Neural progenitor cell (in vitro differentiated cells): ENCODE measurements at places on chromosomes 4 and X. TPM values are rescaled to one million over a fixed set of nuclear protein-coding genes. Genes with fewer than 3 reads are reported as not detected.

- no peaks in the 10 kb centered on the region for H3K36me3 ChIP-seq
- peaks cover 50% of the 10 kb centered on the region for H3K4me1 ChIP-seq
- H3K27me3 ChIP-seq: no peaks in the 10 kb centered on the region
- H3K27ac ChIP-seq: no peak overlapping the region
- H3K4me3 ChIP-seq: no peak overlapping the region
Measured at GRCh38 chr4:41135801-41136200, 78.5 kb downstream of the APBB2 start.

GRCh38 chr4:136793848-136794247 is 738.4 kb downstream of the PCDH18 start:
- no peaks in the 10 kb centered on the region for H3K36me3 ChIP-seq
- H3K4me1 ChIP-seq: no peaks in the 10 kb centered on the region
- no peak for DNase-seq
- no peaks in the 10 kb centered on the region for H3K27me3 ChIP-seq
- H3K27ac ChIP-seq: no peak overlapping the region
- no peak overlapping the region for H3K4me3 ChIP-seq

DNA sequence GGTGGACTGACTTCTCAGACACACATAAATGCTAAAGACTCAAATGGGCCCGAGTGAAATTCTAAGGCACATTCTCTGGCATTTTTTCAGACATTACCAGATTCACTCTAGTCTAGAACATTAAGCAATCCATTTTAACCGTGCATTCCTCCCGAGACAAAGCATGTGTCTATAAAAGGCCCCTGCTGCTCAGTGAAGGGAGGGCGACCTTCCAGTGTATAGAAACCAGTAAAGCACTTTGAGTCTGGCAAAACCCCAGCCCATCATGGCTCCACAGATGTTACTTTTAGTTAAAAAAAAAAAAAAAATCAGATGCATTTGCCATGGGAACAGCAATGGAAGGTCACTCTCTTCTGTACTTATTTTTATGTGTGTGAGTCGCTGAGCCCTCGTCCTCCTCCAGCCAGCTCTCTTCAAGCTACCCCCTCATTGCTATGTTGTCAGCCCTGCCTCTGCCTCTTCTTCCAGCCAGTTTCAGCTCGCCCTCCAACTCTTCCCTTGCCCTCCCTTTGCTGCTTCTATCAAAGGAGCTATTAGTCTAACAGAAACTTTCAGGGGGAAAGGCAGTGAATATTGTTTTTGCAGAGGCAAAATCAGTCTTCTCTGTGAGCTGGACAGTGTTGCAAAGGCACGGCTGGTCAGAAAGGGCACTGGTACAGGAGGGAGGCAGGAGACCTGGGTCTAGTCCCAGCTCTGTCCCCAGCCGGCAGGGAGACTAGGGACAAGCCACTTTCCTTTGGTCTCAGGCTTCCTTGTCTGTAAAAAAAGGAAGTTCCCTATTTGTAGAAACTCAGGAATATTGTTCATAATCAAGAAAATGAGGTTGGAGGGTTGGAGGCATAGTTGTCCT is 644.2 kb downstream of the ZNF674 start:
- no peak overlapping the region for H3K27ac ChIP-seq
- peaks cover 11% of the 10 kb centered on the region for H3K4me1 ChIP-seq
- H3K4me3 ChIP-seq: no peak overlapping the region
- peak; percentile 43 for DNase-seq

- no peaks in the 10 kb centered on the region for H3K4me1 ChIP-seq
- H3K4me3 ChIP-seq: peak overlapping the region; percentile 92
- no peaks in the 10 kb centered on the region for H3K36me3 ChIP-seq
- peak; percentile 59 for DNase-seq
- H3K27me3 ChIP-seq: peaks cover 64% of the 10 kb centered on the region
Measured at GRCh38 chr4:972651-973424, 531 bp downstream of the DGKQ start.

DNA sequence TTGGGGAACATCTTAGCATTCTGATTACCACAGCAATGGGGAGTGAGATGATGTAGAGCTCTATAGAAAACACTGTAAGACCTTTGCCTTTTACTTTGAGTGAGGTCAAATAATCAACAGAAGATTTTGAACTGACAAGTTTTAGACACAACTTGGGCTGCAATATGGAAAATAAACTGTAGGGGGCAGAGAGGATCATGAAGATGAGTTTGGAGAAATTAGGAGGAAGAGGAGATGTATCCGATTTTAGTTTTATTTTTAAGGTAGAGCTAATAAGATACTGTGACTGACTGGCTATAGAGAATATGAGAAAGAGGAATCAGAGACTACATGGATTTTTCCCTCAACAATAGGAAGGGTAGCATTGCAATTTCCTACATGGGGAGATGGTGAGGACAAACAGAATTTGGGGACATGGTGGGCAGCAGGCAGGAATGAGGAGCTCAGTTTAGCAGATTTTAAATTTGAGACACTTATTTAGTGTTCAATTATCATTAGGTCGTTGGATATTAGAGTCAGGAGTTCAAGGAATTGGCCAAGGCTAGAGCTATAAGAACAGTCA is 563.1 kb downstream of the INPP4B start:
- no peak overlapping the region for H3K27ac ChIP-seq
- no peaks in the 10 kb centered on the region for H3K36me3 ChIP-seq
- H3K4me3 ChIP-seq: no peak overlapping the region
- H3K4me1 ChIP-seq: no peaks in the 10 kb centered on the region
- peak; percentile 24 for DNase-seq
- no peaks in the 10 kb centered on the region for H3K27me3 ChIP-seq

Gene FAM9B
- not detected in 2 replicates for total RNA-seq

DNA sequence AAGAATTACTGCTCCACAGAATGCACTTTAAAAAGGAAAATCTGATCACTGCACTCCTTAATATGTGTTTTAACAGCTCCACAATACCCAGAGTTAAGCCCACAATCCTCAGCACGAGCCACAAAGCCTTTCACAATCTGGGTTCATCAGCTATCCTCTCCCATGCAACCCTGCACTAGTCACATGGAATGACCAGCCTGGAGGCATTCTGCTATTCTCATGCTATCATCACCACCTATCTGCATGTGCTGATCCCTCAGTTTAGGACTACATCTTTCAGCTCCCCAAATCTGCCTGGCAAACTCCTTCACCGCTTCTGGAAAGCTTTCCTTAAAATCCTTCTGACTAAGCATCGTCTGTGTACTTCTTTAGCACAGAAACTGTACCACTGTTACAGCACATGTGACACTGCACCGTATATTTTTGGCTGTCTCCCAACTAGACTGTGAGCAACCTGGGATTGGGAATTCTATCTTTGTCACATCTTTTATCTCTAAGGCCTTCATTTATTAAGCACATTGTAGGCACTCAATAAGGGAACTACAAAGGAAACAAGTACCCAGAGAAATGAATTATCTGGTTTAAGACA is 18.3 kb upstream of the EIF1AX start:
- H3K4me3 ChIP-seq: no peak overlapping the region
- peaks cover 5% of the 10 kb centered on the region for H3K36me3 ChIP-seq
- H3K27me3 ChIP-seq: no peaks in the 10 kb centered on the region
- no peaks in the 10 kb centered on the region for H3K4me1 ChIP-seq
- DNase-seq: no peak

DNA sequence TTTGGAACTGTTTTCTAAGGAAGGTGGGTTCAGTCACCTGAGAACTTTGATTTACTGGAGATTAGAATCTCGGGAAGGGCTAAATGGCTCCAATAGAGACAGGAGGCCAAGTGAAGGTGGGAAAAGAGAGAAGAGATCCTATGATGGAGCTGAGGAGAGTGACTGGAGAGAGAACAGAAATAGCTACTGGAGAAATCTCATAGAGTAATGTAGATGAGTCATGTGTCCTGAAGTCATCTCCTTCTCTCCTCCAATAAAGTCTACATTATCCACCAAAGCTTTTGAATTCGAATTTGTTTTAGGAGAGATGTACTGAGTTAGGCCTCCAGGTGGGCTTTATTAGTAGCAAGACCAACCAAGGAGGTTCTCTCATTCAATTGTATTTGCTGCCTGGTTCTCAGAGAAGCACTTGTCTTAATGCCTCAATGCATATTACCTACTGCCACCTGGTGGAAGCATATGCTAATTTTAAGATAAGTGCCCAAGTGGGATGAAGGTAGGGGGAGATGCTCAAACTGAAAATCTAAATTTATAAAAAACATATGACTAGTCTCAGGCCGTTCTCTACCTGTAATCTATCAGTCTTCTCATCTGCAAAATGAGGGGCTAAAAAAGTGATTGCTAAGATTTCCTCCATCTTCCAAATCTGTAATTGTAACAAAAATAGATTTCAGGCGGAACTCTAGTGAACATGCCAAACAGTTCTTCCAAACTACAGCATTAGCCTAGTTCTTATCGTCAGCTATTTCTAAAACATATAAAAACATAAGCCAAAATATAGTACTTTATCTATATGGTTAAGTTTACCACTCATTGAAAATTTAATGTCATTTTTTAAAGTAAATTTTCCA is 24.4 kb downstream of the TXK start:
- no peaks in the 10 kb centered on the region for H3K27me3 ChIP-seq
- peak; percentile 70 for DNase-seq
- no peak overlapping the region for H3K27ac ChIP-seq
- no peak overlapping the region for H3K4me3 ChIP-seq

GRCh38 chrX:120462370-120462769 is 6.7 kb downstream of the LAMP2 start:
- H3K4me1 ChIP-seq: no peaks in the 10 kb centered on the region
- no peaks in the 10 kb centered on the region for H3K27me3 ChIP-seq
- H3K36me3 ChIP-seq: no peaks in the 10 kb centered on the region
- no peak for DNase-seq
- no peak overlapping the region for H3K27ac ChIP-seq

GRCh38 chrX:17403972-17404371 is 29.0 kb downstream of the NHS start:
- H3K4me1 ChIP-seq: no peaks in the 10 kb centered on the region
- no peak overlapping the region for H3K4me3 ChIP-seq
- no peaks in the 10 kb centered on the region for H3K36me3 ChIP-seq
- no peak overlapping the region for H3K27ac ChIP-seq
- no peak for DNase-seq

DNA sequence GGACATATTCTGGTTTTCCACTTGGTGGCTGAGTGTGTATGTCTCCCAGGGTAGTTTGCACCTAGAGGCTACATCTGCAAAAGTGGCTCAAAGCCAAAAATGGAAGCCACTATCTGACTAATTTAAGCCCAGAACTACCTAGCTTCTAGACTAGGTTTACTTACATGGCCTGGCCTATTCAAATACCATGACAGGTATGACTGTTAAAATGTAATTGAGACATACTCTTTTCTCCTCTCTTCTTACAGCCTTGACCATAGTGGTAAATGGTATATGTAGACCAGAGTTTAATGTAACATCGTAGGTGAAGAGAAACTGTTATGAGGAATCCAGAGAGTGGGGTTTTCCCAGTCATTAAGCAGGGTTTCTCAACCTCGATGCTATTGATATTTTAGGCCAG is 2.6 kb upstream of the TRPC5 start:
- no peak overlapping the region for H3K27ac ChIP-seq
- no peak for DNase-seq

- H3K27ac ChIP-seq: no peak overlapping the region
- H3K4me1 ChIP-seq: peaks cover 51% of the 10 kb centered on the region
- H3K27me3 ChIP-seq: no peaks in the 10 kb centered on the region
- no peaks in the 10 kb centered on the region for H3K36me3 ChIP-seq
- no peak overlapping the region for H3K4me3 ChIP-seq
Measured at GRCh38 chr4:184384810-184385557, 89.4 kb downstream of the IRF2 start.

- H3K36me3 ChIP-seq: no peaks in the 10 kb centered on the region
- H3K4me3 ChIP-seq: no peak overlapping the region
- peak; percentile 44 for DNase-seq
Measured at GRCh38 chr4:87551361-87551760, 22.2 kb upstream of the SPARCL1 start.

- H3K4me1 ChIP-seq: no peaks in the 10 kb centered on the region
- H3K4me3 ChIP-seq: no peak overlapping the region
- H3K27me3 ChIP-seq: no peaks in the 10 kb centered on the region
- no peak overlapping the region for H3K27ac ChIP-seq
- DNase-seq: peak; percentile 71
Measured at GRCh38 chrX:48025561-48025960, 18.8 kb downstream of the SPACA5 start.

Gene GAGE12J
- not detected in 2 replicates for total RNA-seq

Gene RBM47
- 2.9 and 6.1 TPM in 2 replicates for total RNA-seq

Gene SOD3
- total RNA-seq: 0.11 and 1.6 TPM in 2 replicates

DNA sequence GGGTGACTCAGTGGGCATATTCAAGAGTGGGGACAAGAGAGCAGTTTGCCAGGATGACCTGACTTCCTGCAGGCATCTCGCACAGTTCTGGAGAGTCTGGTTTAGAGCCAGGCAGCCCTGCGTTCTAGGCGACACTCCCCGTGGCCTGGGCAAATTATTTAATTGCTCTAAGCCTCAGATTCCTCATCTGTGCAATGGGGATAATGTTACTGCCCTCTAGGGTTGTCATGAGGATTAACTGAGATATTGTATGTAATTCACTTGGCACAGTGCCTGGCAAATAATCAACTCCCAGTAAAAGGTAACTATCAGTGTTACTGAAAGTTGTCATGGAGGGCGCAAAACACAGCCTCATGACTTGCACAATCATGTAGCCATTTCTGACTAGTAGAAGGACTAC is 48.8 kb upstream of the PITX2 start:
- H3K4me1 ChIP-seq: no peaks in the 10 kb centered on the region
- no peak for DNase-seq
- H3K27ac ChIP-seq: no peak overlapping the region

DNA sequence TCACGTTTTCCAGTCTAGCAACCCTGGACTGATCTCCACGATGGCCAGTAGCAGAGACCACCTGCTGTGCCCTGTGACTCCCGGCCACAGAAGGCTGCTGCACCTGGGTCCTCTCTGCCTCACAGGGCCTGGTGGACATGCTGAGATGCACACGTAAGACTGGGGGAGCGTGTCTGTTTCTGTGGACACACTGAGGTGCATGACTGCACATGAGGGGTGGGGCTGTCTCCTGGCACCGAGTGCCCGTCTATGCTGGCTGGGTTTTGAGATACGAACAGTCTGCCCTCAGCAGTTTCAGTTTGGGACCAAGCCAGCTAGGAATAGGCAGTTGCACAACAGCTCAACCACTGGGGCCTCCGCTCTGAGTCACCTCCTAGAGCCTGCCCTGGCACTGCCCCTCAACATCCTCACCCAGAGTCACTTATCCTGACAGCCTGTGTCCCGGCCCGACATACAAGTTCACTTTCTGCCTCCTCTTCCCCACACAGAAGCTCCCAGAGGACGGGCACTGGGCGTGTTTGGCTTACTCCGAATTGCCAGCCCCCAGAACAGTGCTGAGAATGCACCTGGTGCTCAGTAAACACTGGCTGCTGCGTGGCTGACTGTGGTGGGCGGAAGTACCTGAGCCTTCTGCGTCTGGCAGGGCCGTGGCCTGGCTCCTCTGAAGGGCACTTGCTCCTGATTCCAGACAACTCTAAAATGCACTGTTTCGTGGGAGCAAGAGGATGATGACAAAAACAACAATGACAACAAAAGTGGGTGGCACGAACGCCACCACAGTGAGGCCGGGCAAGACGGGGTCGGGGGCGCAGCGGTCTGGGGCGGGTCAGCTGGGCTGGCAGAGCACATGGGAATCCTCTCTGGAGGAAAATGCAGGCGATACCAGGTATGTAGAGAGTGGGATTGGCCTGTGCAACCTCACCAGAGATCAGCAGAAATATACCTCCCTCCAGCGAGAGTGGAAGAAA is 30.9 kb downstream of the RNF212 start:
- H3K4me1 ChIP-seq: no peaks in the 10 kb centered on the region
- H3K4me3 ChIP-seq: no peak overlapping the region
- peaks cover 9% of the 10 kb centered on the region for H3K27me3 ChIP-seq
- no peaks in the 10 kb centered on the region for H3K36me3 ChIP-seq
- DNase-seq: no peak
